ENCODE measurements at places on chromosomes 12 and 14. TPM values are rescaled to one million over a fixed set of nuclear protein-coding genes. Genes with fewer than 3 reads are reported as not detected.

DNA sequence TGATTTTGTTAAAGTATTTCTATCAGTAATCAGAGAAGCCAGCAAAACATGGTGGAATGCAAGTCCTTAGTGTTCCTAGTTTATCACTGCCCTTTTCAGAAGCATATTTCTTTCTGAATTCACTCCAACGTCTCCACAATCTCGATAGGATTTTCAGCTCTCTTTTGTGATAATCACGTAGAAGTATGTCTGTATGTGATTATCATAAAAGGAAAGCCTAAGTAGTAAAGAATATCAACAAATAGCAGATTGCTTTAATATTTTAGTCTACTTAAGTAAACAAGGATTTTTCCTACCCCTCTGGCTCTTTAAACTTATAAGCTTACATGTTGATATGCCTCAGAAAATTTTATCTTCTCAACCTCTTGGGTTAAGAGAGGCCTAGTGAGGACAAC lies 147.4 kb upstream of the NUDT4 start:
- no peak for DNase-seq

GRCh38 chr14:68492381-68493151 lies 300.3 kb downstream of the ZFP36L1 start:
- DNase-seq: no peak

- DNase-seq: no peak
Measured at GRCh38 chr12:21672146-21672545, 14.5 kb upstream of the LDHB start.

DNA sequence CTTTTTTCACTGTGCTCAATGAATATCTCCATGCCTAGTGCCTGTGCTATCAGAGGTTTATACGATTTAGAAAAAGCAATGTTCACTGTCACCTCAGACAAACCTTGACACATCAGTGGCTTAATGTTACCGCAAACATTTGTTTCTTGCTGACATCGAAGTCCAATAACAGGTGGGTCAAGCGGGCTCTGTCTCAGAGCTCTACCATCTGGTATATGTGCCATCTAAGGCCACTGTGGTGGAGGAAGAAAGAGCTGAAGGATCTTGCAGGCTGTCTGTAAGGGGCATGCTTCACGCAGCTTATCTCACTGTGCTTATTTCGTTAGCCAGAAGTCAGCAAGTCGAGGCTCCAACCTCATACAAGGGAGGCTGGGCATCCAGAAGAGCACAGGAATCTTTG lies 189.5 kb upstream of the NTF3 start:
- no peak for DNase-seq

- peak; percentile 97 for DNase-seq
Measured at GRCh38 chr12:82358200-82359114, at the start of the genes CCDC59 and METTL25. Gene CCDC59, minus strand, starts transcription at chr12:82358387. Its CDS starts 11 bp downstream, at chr12:82358376. Gene METTL25, plus strand, starts transcription at chr12:82358529. Its CDS starts 37 bp downstream, at chr12:82358566.

GRCh38 chr12:132491761-132492378 lies 1.9 kb downstream of the FBRSL1 start:
- no peak for DNase-seq

DNA sequence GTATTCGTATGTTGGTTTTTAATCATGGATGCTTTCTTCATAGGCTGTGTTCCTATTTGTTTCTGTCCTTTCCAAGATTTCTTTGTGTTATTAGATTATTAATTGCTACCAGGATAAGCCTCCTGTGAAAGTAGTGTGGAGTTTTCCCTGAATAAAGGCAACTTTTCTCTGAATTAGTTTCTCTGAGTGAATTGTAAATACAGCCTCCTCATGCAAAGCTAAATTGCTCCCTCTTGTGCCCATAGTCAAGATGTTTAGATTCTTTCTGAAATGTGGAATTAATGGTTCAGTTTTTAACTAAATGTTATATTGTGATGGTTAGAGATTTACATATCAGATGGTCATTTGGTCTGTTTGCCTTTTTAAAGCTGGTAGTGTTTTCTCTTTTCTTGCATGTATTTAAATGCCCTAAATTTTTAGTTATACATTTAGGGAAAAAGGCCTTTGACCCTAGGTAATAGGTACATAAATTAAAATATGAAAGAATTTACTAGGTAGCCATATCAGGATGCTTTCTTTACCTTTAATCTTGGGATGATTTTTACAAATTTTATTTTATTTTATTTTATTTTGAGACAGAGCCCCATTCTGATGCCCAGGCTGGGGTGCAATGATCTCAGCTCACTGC lies 8.9 kb downstream of the APAF1 start:
- DNase-seq: no peak

Gene RHNO1
- 18.9 TPM for total RNA-seq

Gene SYT1
- total RNA-seq: not detected
